ENCODE measurements at places on chromosomes 7 and 10.

- no peak for DNase-seq
Observed at GRCh38 chr7:112866424-112866823, 76.2 kb upstream of the TMEM168 start.

DNA sequence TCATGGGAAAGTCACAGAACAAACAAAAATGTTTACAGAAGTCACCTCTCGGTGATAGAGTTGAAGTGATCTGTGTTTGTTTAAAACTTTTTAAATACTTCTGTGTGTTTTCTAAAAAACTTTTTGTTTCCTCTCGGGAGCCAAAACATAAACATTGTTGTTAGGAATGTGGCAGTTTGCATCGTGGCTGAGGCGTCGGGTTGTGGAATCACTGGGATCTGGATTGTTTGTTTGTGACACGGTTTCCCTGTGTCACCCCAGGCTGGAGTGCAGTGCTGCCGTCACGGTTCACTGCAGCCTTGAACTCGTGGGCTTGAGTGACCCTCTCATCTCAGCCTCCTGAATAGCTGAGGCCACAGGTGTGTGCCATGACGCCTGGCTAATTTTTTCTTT lies 29.0 kb upstream of the SUN1 start:
- no peak for DNase-seq

DNA sequence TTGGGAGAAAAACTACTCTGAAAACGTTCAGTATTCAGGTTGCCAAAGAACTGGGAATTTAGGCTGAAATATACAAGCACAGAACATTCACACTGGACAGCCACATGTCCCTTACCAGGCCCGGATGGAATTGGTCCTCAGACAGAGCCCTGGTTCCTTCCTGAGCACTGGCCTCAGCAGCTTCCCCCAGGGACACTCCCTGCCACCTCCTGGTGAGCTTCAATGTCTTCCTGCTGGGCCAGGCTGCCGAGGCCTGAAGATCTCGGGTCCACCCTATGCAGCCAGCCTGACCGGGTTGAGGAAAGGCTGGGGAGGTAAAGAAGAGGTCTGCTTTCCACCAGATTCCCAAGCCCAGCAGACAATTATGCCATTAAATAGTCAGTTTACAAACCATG lies 24.8 kb downstream of the LEP start:
- DNase-seq, result no peak

DNA sequence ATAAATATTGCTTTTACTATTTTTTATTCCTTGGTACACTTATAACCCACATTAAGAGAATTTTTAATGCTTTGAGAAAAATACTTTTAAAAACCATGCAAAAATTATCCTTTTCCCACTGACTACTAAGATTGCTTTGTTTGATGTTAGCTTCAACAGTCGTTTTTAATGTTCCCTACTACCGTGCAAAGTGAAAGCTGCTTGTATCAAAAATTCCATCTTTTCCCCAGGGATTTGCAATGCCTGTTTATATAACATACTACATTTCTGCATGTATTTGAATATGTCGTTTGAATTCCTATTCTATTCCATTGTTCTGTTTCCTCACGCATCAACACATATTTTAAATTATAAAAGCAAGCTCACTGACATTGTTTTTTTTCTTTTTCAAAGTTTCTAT lies 54.4 kb downstream of the TFPI2 start:
- no peak for DNase-seq

GRCh38 chr10:15763006-15763405 lies 43.3 kb upstream of the ITGA8 start:
- DNase-seq, result no peak

DNA sequence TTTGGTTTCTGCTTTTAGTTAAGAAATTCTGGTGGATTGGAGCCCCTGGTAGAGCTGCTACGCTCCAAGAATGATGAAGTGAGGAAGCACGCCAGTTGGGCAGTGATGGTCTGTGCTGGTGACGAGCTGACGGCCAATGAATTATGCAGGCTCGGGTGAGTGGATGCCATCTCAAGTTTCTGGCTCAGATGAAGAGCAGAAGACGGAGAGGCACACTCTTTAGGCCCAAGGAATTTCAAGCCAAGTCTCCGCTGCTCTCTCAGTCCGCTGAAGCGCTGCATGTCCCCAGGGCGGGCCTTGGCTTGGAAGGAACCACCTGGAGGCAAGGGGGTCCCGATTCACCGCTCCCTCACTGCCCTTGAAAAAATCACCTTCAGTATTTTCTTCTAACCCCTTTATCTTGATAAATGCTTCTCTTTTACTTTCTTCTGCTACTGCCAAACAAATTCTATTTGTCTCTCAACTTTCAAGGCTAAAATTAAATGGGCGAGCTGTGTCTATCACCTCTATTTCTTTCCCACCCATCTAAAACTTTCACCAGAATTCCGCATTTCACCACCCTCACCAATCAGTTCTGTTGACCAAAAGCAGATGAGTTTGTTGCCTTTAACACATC lies 74.2 kb downstream of the ARMC3 start:
- DNase-seq, result no peak

- DNase-seq, result no peak
Observed at GRCh38 chr7:44433255-44434022, 57.0 kb downstream of the NUDCD3 start.

DNA sequence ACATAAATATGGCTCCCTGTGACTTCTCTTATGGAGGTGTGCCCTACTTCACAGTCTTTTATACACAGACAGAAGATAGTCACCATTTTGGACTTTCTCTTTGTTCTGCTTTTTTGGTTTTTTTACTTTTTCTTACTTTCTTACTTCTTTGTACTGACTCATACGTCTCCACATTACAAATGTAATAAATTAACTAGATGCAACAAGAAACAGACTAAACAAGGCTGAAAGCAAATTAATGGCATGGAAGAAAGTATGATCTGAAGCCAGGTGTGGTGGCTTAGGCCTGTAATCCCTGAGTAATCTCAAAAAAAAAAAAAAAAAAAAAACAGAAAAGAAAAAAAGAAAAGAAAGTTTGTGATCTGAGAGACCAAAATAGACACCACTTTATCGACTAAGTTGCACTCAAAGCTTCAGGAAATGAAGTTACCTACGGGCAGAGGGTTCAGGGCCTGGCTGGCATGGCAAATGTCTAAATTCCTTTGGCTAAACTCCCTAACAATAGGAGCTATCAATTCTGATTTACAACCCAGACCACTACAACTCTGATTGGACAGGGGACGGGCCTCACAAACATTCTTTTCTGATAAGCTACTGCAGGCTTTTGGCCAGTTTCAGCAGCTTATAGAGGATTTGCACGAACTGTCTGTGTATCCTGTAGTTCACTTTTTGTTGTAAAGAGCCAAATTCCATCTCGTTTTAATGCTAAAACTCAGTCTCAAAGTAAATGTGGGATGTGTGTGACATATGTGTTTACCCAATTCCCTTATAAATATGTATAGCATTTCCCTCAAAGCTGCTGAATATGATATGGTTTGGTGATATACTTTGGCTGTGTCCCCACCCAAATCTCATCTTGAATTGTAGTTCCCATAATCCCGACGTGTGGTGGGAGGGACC lies 129.1 kb downstream of the SEPTIN14 start:
- no peak for DNase-seq

DNA sequence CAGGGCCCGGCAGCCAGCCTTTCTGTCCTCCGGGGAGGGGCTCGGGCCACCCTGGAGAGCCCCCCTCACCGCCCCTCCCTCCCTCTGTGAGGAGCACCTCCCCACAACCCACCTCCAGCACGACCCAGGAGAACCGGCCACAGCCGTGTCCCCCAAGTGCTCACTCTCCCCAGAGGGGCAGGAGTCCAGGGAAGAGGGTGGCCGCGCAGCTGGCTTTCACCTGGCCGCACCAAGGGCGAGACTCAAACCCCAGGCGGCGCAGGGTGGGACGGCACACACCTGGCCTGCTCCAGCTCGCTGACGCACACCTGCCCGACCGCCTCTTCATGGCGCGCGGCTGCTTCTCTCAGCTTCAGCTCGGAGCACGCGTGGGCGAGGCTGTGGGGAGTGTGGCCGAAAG lies 73.4 kb downstream of the CFAP46 start:
- DNase-seq, result no peak

GRCh38 chr10:75935650-75936400 lies 504.4 kb downstream of the LRMDA start:
- DNase-seq, result no peak

DNA sequence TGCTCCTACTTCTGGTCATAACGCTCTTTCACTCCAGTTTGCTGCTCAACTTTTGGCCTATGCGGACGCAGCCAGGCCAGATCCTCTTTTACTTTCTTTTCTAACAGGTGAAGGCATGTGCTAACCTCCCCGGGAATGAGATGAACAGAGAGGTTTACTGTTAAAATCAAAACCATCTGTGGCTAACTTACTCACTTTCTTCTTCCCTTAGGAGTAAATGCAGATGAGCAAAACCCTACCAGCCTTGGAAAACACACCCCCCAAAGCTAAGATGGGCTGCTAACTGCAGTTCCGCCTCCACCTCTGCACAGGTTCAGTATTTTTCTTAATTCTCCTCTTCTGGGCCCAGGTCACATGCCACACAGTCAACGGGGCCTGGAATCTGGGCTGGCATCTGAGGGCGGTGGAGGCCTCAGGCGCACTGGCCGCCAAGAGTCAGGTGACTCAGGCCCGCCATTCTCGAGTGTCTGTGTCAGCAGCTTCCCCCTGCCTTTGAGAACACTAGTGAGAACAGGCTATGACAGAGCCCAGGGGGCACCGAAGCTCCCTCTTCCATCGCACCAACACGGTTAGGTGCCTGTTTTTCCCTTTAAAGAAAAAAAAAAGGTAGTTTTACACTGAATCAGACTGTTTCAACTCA lies 11.1 kb downstream of the FAM53B start:
- DNase-seq, result no peak

- DNase-seq, result no peak
Observed at GRCh38 chr7:137998250-137998649, 3.6 kb downstream of the CREB3L2 start.

GRCh38 chr7:22348379-22348778 lies 8.6 kb downstream of the RAPGEF5 start:
- DNase-seq, result no peak

DNA sequence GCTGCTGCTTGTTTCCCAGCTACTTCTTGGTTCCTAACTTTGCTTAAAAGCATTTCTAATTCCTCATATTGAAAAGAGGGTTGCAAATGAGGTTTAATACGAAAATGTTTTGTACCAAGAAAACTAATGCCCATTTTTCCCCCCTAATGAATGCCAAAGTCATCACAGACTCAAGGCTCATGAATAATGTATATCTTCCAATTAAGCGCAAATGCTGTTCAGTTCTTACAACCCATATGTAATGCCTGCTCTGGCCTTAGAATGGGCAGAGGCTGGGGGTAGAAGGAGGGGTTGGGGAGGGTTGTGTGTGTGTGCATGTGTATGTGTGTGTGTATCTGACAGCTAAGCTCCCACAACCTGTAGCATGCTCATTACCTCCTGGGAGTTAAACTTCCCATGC lies 901.7 kb downstream of the KCNMA1 start:
- DNase-seq, result no peak

DNA sequence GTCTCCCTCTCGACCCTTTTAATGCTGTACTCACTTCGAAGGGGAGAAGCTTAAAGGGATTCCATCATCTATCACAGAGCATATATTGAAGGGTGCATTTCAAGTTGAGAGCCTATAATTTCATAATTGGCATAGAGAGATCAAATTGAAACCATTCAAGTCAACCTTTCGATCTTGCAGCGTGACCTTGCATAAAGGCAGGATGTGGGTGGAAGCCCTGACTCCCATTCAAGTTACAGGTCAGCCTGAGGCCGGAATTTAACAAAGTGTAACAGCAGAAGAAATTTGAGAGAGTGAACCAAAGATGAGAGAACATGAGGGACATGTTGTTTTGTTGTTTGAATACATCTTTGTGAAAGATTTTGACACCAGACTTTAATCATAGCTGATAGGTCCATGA lies 195.3 kb upstream of the TPK1 start:
- DNase-seq, result no peak

DNA sequence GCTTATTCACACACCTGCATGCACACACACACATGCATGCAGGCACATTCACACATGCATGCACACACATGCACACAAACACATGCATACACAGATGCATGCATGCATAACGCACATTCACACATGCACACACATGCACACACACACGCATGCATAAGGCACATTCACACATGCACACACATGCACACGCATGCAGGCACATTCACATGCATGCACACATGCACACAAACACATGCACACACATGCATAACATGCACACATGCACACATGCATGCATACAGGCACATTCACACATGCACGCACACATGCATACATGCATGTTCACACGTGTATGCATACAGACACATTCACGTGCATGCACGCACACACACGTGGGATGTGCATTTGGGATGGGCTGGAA lies 165.8 kb downstream of the PAXIP1 start:
- no peak for DNase-seq

DNA sequence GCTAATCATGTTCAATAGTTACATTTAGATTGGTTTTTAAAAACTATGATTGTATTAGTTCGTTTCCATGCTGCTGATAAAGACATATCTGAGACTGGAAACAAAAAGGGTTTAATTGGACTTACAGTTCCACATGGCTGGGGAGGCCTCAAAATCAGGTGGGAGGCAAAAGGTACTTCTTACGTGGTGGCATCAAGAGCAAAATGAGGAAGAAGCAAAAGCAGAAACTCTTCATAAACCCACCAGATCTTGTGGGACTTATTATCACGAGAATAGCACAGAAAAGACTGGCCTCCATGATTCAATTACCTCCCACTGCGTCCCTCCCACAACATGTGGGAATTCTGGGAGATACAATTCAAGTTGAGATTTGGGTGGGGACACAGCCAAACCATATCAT lies 34.1 kb upstream of the CC2D2B start:
- DNase-seq, result peak; percentile 31

- no peak for DNase-seq
Observed at GRCh38 chr10:124002391-124003069, 90.9 kb downstream of the CHST15 start.

GRCh38 chr10:115129752-115130151 lies 36.6 kb downstream of the ATRNL1 start:
- peak; percentile 53 for DNase-seq

- DNase-seq, result no peak
Observed at GRCh38 chr7:137634356-137634755, 212.4 kb downstream of the DGKI start.

DNA sequence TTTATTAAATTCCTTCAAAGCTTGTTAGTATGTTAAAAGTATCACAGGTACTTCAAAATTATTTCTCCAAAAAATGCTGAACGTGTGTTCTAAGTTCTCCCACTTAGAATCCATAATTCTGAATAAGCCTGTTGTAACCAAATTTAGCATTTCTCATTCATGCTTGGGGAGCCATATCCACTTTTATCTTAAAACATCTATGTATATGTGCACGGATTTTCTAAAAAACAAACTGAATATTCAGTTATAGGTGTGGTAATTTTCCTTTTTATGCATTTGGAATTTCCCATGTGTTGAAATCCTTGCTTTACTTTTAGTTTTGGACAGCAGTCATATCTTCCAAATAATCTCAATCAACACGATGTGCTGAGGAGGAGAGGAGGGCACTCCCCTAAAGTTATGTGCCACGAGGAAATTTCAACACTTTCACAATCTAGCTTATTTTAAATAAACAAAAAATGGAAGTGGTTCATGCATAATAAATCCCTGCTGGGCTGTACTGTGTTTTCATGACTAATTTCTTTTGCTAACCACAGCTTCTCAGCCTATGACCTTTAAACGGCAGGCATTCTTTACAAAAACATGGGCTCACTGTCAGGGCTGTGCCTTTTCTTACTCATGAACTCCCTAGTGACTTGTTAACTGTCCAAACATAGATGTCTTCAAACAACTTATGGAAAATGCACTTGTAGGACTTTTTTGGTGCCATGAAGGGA lies 380.3 kb upstream of the SEMA3C start:
- DNase-seq, result no peak
